Glomerular endothelial cell (primary cell): ENCODE measurements at places on chromosomes 11 and 22.

- no peak for DNase-seq
Observed at GRCh38 chr22:22818861-22819855, 68.5 kb upstream of the IGLL5 start.

DNA sequence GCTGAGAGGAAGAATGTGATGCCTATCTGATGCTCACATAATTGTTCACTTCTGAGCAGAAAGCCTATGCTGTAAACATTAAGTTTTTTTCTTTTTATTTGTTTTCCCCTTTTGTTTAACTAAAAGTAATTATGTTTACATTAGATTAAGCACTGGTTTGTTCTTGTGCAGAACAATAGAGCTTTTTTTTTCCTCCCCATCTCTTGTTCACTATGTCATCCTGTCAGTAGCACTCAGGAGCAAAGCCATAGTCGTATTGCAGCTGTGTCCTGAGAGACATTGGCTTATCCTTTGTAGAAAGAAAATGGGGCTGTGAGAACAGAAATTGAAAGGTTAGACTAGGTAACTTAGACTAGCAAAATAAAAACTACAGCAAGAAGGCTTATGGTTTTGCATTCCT, 301.8 kb upstream of the RAG2 start:
- no peak for DNase-seq

DNA sequence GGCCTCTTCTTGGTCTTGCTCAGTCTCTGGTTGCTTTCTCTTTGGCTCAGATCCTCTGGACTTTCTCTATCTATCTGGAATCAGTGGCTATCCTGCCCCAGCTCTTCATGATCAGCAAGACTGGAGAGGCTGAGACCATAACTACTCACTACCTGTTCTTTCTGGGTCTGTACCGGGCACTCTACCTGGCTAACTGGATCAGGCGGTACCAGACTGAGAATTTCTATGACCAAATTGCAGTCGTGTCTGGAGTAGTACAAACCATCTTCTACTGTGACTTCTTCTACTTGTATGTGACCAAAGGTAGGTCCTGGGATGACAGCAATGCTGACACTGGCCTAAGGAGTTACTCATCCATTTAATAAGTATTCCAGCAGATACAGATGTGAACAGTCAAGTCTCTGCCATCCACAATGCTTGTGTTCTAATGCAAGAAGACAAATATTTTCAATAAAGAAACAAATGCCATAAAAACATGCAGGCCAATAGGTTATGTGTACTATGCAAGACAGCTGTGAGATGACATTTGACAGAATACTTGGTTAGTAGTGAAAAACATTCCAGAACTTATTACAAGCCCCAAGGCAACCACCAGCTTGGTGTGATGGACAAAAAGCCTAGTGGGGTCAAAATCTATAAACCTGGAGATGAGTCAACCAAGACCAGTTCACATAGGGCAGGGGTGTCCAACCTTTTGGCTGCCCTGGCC, 13.4 kb downstream of the KDELR3 start:
- DNase-seq = no peak

- no peak for DNase-seq
Observed at GRCh38 chr11:75733431-75734107, 15.9 kb downstream of the MOGAT2 start.

DNA sequence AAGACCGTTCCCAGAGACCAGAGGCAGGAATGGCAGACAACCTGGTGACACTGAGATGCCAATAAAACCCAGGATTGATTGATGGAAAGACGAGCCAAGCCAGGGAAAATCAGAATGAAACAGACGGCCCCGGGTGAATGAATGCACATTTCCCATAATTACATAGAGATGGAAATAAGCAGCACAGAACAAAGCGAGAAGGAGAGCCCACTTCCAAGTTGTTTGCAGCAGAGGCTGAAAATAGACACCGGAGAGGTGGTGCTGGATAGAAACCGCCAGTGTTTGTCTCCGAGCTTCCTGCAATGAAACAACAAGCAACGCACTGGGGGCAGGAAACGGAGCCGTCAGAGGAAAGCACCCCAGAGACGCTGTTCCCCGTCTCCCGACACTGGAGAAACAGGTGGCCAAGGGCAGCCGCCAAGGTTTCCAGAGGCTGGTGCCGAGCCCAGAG, 406.8 kb downstream of the SHANK2 start:
- DNase-seq = no peak
